ENCODE measurements at places on chromosomes 1 and 21.

- DNase-seq = no peak
These were observed 24.6 kb downstream of the PKP1 start for GRCh38 chr1:201307760-201308499.

GRCh38 chr1:17004466-17005364, 7.0 kb downstream of the ATP13A2 start:
- no peak for DNase-seq

- peak; percentile 39 for DNase-seq
These were observed 7.2 kb upstream of the IGSF3 start for GRCh38 chr1:116674751-116675150.

GRCh38 chr1:196180847-196181593, 427.2 kb downstream of the KCNT2 start:
- peak; percentile 95 for DNase-seq

DNA sequence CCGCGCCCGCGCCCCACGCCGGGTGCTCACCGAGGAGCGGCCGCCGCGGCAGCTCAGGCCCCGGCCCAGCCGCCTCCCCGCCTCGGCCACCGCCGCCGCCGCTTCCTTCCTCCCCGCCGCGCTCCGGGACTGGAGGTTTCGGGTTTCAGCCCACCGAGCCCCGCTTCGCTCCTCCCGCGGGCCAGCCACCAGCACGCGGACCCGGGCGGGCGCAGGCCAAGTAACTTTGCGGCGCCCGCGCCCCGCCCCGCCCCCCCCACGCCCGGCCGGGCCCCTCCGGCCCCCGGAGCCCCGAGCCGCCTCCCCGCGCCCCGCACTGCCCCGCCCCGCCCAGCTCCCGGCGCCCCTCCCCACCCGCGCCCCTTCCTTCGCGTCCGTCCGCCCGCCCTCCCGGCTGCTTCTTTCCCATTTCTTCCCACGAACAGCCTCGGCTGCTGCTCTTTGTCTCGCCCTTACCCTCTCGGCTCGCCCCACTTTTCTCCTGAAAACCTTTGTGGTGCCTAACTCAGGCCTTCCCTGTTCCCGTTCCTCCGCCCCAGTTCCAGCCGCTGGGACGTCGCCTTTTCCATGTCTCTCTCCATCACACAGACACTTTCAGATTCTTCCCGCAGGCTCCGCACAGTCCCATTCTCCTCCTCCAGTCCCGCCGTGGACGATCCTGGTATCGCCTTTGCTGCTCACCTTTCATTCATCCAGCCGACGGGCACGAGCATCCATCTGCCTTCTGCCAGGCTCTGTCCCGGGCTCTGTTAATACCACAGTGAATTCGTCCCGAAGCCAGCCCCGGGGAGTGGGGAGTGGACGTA, at the start of gene GPR161:
GPR161 (minus strand) TSS at position 222 of the 806 bp plus-strand sequence. CDS start 32,080 bp downstream, outside the sequence.
- peak; percentile 55 for DNase-seq
